CD4-positive, alpha-beta T cell treated with Interferon gamma for 1 hour (primary cell): ENCODE measurements at places on chromosomes 5 and 9.

- DNase-seq = no peak
Measured at GRCh38 chr5:164869325-164869724, 1363.9 kb downstream of the MAT2B start.

DNA sequence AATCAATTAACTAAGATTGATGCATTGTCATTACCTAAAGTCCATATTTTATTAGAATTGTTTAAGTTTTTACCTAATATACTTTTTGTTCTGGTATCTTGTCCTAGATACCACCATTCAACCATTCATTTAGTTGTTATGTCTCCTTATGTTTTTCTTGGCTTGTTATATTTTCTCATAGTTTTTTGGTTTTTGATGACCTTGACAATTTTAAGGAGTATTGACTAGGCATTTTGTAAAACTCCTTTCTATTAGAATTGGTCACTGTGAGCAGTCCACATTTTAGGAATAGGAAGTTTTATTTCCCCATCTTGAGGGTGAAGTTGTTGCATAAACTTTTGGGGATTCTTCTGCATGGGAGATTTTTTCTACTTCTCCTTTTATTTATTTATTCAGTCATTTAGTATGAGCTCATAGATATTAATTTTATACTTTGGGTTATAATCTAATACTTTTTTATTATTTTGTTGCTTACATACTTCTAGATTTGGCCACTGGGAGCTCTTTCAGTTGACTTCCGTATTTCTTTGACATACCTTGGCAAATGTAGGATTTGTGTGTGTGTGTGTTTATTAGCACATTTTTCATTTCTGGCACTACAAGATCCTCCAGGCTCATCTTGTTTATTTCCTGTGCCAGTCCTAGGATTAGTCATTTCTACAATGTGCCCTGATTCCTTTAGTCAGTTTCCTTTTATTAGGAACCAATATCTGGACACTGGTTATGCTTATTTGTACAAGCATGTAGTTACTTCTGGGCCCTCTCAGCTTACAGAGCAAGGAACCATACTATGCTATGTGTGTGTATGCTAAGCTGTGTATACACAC is 134.9 kb upstream of the CDKN2B start:
- no peak for DNase-seq

DNA sequence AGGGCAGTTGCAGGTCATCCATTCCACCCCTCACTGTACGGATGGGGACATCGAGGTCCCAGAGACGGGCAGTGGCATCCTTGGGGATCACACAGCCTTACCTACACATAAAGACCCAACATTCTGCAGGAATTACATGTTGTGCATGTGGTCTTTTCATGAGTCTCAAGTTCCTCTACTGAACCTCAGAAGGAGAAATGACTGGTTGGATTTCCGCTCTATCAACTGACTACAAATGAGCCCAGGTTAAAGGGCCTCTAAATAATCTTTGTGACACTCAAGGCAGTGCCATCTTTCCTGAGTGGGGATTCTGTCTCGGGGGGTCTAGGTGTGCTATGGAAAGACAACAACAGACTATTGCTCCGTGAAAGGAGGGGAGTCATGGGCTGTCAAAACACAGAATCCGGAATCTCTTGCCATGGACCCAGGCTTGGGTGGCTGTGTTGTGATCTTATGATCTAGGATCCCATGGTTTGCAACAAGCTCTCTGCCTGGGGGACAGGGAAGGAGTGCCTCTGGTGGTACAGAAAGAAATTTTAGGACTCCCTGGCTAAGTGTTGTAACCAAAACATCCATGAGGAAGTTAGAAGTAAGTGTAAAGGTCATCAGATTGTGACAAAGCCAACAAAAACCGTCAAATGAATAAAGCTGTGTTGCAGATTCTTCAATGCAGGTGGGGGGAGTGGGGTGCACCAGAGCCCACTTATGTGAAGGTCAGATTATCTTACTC is 1.9 kb upstream of the SLC31A2 start:
- DNase-seq = no peak

DNA sequence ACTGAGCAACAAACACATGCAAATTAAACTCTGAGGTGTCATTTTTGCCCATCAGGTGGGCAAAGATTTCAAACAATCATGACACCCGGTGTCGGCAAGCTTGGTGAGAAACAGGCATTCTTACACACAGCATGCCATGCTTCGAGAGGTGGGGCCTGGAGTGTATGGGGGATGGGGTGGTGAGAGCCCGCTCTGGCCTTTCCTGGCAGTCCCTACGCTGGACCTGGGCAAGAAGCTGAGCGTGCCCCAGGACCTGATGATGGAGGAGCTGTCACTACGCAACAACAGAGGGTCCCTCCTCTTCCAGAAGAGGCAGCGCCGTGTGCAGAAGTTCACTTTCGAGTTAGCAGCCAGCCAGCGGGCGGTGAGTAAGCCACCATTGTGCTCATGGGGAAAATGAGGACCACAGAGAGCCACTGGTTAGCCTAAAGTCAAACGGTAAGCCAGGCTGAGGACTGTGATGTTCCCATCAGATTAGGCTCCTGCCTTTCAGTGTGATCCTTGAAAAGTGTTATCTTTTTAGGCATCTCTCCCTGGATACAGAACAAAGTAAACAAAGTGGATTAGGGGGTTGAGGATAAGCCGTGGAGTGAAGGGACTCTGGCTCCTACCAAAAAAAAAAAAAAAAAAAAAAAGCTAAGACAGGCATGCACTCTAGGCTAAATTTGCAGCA is 9.4 kb downstream of the MYOZ3 start:
- no peak for DNase-seq

DNA sequence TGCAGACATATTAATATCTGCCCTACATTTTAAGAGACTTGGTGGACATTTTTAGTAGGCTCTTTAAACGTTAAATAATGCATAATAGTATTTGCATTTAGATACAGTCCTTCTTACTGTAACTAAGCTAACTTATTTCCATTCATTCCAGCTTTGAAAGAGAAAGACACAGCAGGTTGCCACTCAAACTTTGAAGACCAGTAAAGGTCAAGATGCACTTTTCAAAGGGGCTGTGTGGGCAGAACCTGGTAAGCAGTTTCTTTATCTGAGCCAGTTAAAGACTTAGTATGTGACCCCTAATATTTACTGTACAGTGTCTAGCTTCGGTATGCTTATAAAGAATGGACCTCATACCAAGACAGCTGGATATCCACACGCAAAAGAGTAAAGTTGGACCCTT is 20.8 kb downstream of the PLGRKT start:
- no peak for DNase-seq

GRCh38 chr5:66616520-66617225 is 20.5 kb downstream of the MAST4 start:
- DNase-seq = no peak

DNA sequence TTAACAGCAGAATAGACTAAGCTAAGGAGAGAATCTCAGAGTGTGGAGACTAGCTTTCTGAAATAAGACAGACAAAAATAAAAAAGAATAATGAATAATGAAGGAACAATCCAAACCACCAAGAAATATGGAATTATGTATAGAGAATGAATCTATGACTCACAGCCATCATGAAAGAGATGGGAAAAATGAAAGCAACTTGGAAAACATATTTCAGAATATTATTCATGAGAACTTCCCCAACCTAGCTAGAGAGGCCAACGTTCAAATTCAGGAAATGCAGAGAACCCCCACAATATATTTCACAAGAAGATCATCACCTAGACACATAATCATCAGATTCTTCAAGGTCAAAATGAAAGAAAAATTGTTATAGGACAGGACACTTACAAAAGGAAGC is 349.0 kb upstream of the MPDZ start:
- no peak for DNase-seq

GRCh38 chr9:125141251-125141650 is 2.1 kb downstream of the SCAI start:
- no peak for DNase-seq

GRCh38 chr9:132241840-132242620 is 80.2 kb downstream of the NTNG2 start:
- peak; percentile 67 for DNase-seq

GRCh38 chr9:128055344-128056040 is 11.6 kb downstream of the NAIF1 start:
- DNase-seq = no peak

DNA sequence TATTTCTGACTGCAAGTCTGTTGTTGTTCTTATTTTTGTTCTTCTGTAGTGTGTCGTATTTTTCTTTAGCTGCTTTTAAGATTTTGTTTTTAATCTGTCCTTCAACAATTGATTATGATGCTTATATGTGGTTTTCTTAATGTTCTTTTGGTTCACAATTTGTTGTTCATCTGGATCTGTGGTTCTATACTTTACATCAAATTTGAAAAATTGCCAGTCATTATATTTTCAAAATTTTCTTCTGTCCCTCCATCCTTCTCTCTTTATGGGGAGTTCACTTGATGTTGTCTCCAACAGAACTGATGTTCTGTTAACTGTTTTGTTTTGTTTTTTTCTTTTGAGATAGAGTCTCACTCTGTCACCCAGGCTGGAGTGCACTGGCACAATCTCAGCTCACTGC is 378.5 kb upstream of the CD180 start:
- no peak for DNase-seq

DNA sequence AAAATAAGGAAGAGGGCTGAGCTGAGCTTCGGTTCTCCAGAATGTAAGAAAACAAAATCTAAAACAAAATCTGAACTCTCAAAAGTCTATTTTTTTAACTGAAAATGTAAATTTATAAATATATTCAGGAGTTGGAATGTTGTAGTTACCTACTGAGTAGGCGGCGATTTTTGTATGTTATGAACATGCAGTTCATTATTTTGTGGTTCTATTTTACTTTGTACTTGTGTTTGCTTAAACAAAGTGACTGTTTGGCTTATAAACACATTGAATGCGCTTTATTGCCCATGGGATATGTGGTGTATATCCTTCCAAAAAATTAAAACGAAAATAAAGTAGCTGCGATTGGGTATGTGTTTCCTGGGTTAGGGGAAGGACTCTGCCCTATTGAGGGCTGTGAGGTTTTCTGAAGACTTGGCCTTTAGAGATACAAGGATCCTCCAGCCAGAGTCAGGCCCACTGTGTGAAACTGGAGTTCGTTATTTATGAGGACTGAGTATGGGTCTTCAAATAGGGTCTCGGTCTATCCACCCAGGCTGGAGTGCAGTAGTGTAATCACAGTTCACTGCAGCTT is 3.8 kb downstream of the EGR1 start:
- DNase-seq = no peak

GRCh38 chr9:5884191-5884590 is 6.5 kb upstream of the MLANA start:
- no peak for DNase-seq

DNA sequence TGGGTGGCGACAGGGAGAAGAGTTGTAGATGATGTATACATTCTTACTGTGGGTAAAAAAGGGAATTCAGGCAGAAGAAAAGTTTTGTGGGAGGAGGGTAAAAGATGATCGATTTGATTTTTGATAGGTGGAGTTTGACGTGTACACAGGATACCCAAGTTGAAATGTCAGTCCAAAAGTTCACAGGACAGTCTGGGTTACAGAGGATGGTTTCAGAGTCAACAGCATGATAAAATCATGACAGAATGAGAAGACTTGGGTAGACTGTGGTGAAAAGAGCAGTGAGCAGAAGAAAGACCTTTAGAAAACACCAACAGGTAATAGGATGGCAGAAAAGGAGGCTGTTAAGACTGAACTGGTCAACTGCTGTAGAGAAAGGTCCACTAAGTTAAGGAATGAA is 72.2 kb upstream of the FRRS1L start:
- DNase-seq = no peak

DNA sequence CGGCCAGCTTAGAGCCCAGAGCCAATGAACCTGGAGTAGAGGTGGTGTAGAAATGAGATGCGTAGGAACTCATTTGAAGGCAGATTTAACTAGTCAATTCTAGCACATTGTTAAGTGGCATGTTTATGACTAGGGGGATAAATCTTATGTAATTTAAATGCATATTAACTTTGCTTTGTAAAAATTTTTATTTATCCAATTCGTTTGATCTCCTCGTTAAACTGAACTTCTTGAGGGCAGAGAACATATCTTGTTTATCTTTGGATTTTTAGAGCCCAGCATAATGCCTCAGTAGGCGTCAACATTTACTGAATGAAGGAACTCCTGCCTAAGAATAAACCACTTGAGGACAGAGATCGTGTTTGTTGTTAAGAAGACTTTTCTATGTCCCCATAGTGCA is 41.1 kb upstream of the ACOT12 start:
- no peak for DNase-seq

GRCh38 chr5:169175733-169176132 is 125.2 kb downstream of the SLIT3 start:
- no peak for DNase-seq

DNA sequence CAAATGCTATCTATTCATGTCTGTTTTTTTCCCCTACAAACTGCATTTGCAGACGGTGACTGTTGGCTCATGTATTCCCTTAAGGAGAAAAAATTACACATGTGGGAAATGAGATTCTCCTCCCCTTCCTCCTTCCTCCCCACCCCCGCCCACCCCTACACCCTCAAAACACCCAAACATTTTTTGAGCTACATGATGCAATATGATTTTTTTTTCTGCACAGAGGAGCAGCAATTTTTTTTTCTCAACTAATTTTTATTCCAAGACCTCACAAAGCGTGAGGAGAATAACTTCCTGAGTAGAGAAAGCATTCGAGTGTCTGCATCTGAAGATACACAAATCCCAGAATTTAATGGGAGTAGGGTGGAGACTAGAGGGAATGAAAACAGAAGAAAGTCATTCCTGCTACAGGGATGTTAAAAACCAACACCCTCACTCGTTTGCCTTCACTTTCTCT is 118.1 kb downstream of the PRDM6 start:
- no peak for DNase-seq

DNA sequence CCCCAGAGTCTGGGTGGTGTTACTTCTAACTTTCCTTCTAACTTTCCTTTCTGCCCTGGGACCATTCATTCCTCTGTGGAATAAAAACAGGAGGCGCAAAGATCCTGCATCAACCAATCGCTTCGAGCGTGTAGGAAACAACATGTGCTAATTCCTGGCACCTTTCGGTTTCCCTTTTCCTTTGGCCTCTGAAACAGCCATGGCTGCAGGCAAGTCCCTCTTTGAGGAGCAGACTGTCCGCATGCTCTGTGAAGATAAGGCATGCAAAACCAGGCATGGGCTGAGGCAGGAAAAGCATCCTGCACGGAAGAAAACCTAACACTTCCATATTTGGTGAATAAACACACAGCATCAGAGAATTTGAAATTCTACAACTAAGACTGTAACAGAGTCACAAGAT is 128.3 kb downstream of the HSD17B3 start:
- DNase-seq = no peak

DNA sequence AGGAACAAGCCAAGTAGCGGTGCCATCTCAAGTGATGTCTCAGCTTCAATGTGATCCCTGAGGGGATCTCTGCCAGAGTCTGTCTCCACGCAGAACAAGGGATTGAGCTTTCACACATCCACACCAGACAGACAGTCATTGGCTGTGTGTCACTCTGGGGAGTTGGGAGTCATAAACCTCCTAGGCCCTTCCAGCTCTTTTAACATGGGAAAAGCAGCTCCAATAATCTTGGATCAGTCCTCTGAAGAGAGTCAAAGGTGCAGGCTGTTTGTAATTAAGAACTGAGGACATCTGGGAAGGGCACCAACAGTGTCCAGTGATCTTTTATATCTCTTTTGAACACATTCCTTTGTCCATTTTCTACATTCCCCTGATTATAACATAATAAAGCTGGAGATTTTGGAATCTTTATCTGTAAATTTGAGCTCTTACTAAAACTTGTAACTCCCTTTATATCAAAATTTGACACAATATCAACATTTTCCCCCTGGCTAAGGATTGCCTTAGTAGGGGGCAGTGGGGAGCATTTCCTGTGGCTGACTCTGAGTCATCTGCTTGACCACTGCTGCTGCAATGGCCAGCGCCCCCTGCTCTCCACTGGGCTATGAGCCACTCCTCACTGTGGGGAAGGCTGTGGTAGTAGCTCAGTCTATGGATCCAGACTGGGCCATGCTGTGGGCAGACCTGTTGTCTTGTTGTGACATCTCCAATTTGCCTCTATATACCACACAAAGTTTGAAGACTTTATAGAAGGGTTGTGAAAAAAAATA is 284.4 kb downstream of the OSTF1 start:
- no peak for DNase-seq
